Hindlimb muscle (tissue), 1 donor: ENCODE measurements at places on chromosomes 16 and 17.
A peak's percentile ranks its signal among the peaks of the same experiment; 100 is the strongest.

DNA sequence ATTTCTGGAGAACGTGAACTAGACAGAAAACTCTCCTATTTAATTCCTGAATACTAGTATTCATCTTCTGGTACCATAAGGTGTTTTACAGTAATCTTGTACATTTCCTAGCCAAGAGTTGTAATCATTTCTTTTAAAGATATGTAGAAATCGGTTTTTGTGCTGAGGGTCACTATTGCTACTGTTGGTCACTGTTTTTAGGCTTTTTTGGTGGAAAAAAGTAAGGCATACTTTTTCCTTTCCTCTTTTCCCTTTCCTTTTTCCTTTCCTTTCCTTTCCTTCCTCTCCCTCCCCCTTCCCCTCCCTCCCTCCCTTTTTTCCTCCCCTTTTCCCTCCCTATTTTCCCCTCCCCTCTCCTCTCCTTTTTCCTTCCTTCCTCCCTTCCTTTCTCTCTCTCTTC, 706.4 kb upstream of the GOT2 start:
- DNase-seq, result no peak

DNA sequence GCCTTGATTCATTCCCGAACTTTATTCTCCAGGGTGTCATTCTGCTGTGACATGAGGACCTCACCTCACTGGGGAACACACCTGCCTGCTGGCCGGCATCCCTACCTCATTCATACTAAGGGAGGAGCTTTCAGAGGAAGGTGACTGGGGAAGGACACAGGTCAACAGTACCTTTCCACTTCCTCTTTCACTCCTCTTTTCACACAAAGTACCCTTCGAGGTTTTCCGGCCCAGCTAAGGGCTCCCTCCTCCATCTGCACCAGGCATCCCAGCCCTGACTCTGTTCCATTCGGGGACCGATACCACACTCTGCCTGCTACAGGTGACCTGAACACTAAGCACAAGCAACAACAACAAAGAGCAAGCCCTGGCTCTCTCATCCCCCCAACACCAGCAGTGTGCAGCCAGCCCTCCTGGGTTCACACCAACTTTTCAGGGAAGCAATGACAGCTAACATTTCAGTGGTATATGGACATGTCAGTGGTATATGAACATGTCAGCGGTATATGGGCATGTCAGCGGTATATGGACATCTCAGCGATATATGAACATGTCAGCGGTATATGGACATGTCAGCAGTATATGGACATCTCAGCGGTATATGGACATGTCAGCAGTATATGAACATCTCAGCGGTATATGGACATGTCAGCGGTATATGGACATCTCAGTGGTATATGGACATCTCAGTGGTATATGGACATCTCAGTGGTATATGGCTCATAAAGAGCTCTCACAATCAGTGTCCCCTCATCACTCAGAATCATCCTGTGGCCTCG, 16.0 kb downstream of the TRIM25 start:
- no peak for DNase-seq

- DNase-seq, result no peak
Observed at GRCh38 chr17:49991409-49991808, 3.6 kb downstream of the DLX3 start.

GRCh38 chr16:2673066-2673999, 9.0 kb upstream of the KCTD5 start:
- DNase-seq, result peak; percentile 94

- DNase-seq, result no peak
Observed at GRCh38 chr16:12677502-12677901, 126.2 kb downstream of the CPPED1 start.
